Activated CD8-positive, alpha-beta memory T cell treated with anti-CD3 and anti-CD28 coated beads for 36 hours (primary cell): ENCODE measurements at places on chromosomes 3 and 15. TPM values are rescaled to one million over a fixed set of nuclear protein-coding genes. Genes with fewer than 3 reads are reported as not detected.

The RASGRF1 gene
- 0.02 TPM for total RNA-seq

The RTP4 gene
- 1.8 TPM for total RNA-seq

The SLC9C1 gene
- not detected for total RNA-seq

The ILDR1 gene
- total RNA-seq, result not detected

The LTF gene
- not detected for total RNA-seq

The SNAPC5 gene
- total RNA-seq, result 49.3 TPM

The CYP1A2 gene
- total RNA-seq, result not detected

The ITIH1 gene
- total RNA-seq, result not detected

The AHSG gene
- total RNA-seq, result not detected

The FBN1 gene
- total RNA-seq, result 0.13 TPM

The KNL1 gene
- 22.5 TPM for total RNA-seq

The FGF12 gene
- not detected for total RNA-seq

The PCLAF gene
- 99.1 TPM for total RNA-seq

The FGD5 gene
- total RNA-seq, result not detected

The CDCP1 gene
- 1.7 TPM for total RNA-seq

The RAB6B gene
- 0.42 TPM for total RNA-seq

The POLQ gene
- total RNA-seq, result 19.8 TPM

The GOLGA6B gene
- total RNA-seq, result not detected

The GOLGA8T gene
- not detected for total RNA-seq

The ACTRT3 gene
- 2.5 TPM for total RNA-seq

The UBE2E2 gene
- 2.9 TPM for total RNA-seq

The PPP2R3A gene
- 0.21 TPM for total RNA-seq

The FBXW12 gene
- total RNA-seq, result not detected

The P2RY13 gene
- total RNA-seq, result not detected

The TMEM45A gene
- total RNA-seq, result 2.6 TPM

The C3orf20 gene
- not detected for total RNA-seq

The FOXB1 gene
- total RNA-seq, result 0.44 TPM

The CCDC33 gene
- total RNA-seq, result not detected

The SMCO1 gene
- total RNA-seq, result not detected

The KNG1 gene
- total RNA-seq, result not detected

The IL5RA gene
- 0.34 TPM for total RNA-seq

The LSAMP gene
- total RNA-seq, result not detected

The GNAT1 gene
- total RNA-seq, result not detected

The BLM gene
- 47.1 TPM for total RNA-seq

The RTP3 gene
- total RNA-seq, result not detected

The RPN1 gene
- 196 TPM for total RNA-seq

The CACNA2D3 gene
- not detected for total RNA-seq

The GOLGA8S gene
- total RNA-seq, result not detected

The DPPA2 gene
- total RNA-seq, result not detected

The SH2D7 gene
- not detected for total RNA-seq

The ZNF710 gene
- total RNA-seq, result 11.0 TPM

The CCRL2 gene
- 3.6 TPM for total RNA-seq

The OR5H1 gene
- not detected for total RNA-seq

The XYLB gene
- total RNA-seq, result 5.9 TPM

The TGM5 gene
- total RNA-seq, result not detected

The MYH15 gene
- total RNA-seq, result 0.17 TPM

The ZNF80 gene
- total RNA-seq, result 2.1 TPM

The LCMT2 gene
- total RNA-seq, result 13.2 TPM

The RBSN gene
- 10.0 TPM for total RNA-seq
